GF-D8 (cell line): ENCODE measurements at places on chromosomes 11 and 22.

DNA sequence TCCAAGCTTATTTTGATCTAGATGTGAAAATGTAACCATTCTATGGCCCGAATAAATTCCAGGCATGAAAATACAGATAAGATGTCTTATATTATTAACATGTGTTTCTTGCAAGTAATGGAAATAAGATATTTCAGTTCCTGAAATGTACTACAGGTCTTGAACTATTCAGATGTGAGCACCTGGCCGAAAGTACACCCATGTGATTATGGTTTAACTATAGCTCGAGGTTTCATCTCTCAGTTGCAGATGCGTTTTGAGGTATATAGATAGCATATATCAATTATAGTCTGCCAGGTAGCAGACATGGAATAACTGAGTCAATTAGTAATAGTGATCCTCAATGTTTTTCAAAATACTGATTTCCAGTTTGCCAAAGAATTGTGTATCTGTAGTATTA is 68.3 kb downstream of the DDIAS start:
- DNase-seq, result no peak

DNA sequence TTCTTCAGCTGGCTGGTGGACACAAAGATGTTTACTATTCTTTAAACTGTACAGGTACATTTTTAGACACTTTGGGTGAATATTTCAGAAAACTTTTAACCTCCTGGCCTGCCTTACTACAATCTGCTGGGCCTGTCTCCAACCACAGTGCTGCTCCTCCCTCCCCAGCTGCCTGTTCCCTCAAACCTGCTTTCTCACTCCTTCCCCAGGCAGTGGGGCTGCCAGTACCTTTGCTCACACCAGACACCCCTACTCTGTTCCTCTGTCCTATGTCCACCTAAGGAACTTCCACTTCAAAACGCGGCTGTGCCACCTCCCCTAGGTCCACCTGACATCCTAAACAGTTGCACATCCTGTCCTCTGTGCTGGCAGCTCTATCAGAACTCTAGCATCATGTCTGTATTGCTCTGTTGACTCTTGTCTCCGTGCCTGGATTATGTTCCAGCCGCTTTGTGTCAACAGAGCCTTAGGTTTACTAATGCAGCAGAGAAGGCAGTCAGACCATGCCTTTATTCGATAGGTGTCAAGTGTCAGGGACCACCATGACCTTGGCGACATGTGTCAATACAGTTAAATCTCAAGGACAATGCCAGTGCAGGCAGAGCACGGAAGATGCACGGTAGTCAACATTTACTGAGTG is 13.4 kb downstream of the ZP1 start:
- no peak for DNase-seq

GRCh38 chr11:12229450-12230229 is 119.2 kb downstream of the MICAL2 start:
- no peak for DNase-seq

DNA sequence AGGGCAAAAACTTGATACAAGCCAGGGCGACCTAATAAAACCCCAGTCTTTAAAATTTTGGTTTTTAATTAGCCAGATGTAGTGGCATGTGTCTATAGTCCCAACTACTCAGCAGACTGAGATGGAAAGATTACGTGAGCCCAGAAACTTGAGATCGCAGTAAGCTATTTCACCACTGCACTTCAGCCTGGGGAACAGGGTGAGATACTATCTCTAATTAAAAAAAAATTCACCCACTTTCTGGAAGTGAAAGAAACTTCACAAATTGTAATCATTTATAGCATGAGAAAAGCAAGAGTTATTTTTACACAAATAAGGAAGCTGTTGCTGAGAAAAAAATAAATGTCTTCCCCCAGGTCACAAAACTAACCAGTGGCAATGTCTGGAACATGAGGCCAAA is 882 bp upstream of the GLYATL2 start:
- no peak for DNase-seq

- DNase-seq, result no peak
These were observed 12.8 kb upstream of the NNMT start for GRCh38 chr11:114283422-114283821.

- no peak for DNase-seq
These were observed 12.6 kb downstream of the CCDC83 start for GRCh38 chr11:85867751-85868150.

- DNase-seq, result no peak
These were observed 97.2 kb downstream of the SERGEF start for GRCh38 chr11:17915500-17916143.

- DNase-seq, result no peak
These were observed 110.8 kb downstream of the KCNQ1OT1 start for GRCh38 chr11:2588809-2589537.

GRCh38 chr11:76083563-76084451 is 122.5 kb downstream of the WNT11 start:
- DNase-seq, result no peak

DNA sequence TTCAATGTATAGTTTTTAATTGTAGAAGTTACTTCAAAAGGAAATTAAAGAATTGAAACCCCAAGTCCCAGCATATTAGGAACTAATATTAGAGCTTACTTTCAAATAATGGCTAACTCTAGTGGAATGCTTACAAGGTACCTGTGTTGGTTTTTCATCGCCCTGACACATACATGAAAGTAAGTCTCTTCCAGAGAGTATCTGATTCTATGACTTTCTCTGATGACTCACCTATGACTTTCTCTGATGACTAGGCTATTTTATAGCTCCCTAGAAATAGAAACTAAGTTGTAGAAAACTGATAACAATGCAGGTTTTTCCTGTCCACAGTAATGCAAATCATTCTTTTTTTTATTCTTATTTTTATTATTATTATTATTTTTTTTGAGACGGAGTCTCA is 33.6 kb upstream of the MMP7 start:
- no peak for DNase-seq

DNA sequence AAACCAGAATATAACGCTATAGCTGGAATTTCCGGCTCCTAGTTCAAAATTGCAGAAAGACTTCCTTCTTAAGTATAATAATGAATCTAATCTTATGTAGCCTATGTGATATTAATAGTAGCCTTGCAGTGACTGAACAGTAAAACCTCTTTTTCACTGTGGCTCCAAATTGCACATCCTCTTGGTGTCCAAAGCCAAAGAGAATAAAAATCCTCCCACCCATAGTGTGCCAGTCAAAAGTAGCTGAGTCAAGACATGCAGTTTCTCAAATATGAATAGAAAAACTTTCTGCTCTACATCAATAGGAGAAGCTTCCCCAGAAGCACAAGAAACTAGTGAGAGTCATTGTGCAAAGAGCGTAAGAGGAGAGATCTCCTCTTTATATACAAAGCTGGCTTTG is 76.0 kb upstream of the PICALM start:
- no peak for DNase-seq

DNA sequence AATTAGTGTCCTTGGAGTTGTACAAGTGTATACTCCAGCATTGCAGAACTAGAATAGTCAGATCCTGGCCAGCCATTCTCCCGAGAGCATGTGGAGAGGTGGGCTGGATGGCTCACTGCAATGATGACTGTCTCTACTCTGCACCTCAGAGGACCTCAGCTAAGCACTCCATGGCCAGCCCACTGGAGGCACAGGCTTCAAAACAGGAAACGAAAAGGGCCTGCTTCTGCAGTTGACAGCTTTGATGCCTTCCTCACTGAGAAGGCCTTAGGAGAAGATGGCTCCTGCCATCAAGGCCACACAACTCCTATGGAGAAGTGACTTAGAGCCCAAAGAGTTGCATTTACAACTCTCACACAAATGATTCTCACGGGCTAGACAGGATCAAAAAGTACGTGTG is 9.1 kb downstream of the POLD4 start:
- no peak for DNase-seq
